Activated CD8-positive, alpha-beta memory T cell treated with anti-CD3 and anti-CD28 coated beads for 1 hour (primary cell): ENCODE measurements at places on chromosomes 6 and 20.

DNA sequence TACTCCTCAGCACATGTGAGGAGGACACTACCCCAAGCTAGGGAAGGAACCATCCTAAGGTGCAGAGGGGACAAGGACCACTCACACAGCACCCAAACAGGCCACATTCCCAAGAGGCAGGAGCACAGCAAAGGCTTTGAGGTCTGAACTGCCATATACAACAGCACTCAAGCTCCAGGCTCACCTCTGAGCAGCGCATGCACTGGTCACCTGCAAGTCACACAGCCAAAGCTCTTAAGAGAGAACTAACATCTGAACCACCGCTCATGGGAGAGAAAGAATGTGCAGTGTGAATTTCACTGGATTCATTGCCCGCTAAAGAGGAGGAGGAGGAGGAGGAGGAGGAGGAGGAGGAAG is 31.0 kb downstream of the NPEPL1 start:
- no peak for DNase-seq

DNA sequence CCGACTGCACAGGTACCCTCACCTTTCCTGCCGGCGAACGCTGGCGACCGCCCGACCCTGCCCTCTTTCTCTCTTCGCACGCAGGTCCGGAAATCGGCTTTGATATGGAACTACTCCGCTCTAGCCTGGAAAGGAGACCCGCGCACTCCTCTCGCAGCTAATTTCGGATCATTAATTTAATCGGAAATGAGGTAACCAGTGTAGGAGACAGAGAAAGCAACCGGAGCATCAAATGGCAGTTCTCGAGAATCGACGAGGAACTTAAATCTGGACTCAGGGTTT is 949 bp upstream of the ATXN1 start:
- no peak for DNase-seq

DNA sequence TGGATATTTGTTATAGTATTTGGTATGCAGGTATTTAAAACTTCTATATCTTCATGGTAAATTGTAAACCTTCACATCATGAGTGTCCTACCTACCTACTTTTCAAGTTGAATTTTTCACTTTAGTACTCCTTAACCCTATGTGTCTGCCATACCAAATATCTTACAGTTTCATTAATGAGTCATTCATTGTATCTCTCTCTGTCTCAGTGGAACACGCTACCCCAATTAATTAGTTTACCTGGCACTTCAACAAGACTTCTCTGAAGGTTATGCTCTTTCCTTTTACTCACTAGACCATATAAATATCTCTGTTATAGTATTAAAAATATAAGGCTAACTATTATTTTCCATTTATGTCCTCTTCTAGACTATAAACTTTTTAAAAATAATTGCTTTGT is 123.9 kb upstream of the GJE1 start:
- no peak for DNase-seq

DNA sequence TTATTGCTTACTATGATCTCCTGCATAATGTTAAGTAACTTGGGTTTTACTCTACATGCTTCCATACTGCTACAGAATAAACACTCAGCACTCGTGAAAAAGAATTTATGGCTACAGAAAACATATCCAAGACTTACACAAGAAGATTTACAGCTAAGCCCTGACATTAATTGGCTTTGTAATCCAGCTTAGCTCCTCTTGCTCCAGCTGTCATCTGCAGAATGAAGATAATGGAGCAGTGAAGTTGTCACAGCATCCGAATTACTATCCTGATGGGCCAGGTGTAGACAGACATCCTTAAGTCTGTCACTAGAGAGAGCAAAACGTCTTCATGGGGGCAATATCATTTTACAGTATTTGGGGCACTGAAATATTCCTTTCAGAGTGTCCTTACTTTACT is 155.3 kb downstream of the PRKN start:
- DNase-seq = no peak

DNA sequence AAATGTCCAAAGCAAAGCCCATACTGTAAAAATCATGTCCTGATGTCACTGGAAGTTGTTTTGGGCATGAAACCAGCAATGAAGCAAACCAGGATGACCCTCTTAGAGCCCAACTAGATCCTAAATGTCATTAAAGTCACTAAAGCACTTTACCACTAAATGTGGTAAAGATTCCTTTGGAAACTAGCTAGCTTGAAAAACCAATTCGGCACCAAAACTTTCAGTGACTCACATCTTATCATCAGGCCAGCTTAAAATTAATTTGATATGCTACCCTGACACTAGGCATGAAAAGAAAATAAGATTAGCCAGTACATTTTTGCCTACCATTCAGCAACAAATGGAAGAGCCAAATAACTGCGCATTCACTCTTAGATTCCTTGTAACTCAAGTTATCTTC is 145.8 kb downstream of the PACRG start:
- no peak for DNase-seq

DNA sequence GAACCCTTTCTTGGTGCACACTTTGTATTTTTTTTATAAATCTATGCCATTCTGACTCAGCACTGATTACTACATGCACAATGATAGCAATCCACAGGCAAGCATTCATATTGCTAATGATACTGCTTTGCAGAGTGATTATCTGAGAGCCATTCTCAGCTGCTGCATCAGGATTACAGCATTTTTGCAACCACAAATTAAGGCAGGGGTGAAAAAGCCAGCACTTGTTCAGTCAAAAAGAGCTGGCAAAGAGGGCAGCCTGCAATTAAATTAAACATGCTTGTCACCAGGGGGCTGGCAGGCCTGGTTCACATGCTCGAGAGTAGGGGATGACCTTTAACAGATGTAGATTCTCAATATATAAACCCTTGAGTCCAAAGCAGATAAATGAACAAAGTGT is 40.7 kb upstream of the SLC17A4 start:
- no peak for DNase-seq

- DNase-seq = no peak
Measured at GRCh38 chr6:24408719-24409410, 6.1 kb downstream of the MRS2 start.

DNA sequence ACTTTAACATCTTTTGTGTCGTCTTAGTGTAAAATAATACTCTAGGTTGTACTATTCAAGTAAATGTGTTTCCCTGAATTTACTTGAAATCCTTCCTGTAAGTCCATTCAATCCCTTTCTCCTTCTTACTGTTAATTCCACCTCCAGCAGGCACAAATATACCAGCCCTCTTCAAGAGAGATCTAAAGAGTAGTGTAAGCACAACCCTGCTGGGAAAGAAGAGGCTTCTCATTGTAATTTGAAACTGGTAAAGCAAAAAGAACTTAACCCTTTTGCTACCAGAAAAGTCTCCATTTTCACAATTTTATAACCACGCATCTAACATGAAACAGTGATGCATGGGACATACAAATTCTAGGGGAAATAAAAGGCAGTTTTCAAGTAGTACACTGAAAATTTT is at the start of gene BMP5:
Gene BMP5 (minus strand): TSS at position 191 of the 400 bp plus-strand sequence. CDS start 725 bp downstream, outside the sequence.
- no peak for DNase-seq

- DNase-seq = no peak
Measured at GRCh38 chr6:81451787-81452186, 300.7 kb downstream of the TENT5A start.

GRCh38 chr6:38400764-38401163 is 239.0 kb downstream of the BTBD9 start:
- DNase-seq = no peak

GRCh38 chr6:36249536-36249935 is 20.3 kb upstream of the PNPLA1 start:
- no peak for DNase-seq

- DNase-seq = no peak
Measured at GRCh38 chr20:23211164-23211563, 125.0 kb upstream of the CD93 start.

GRCh38 chr6:9875605-9876353 is 539.1 kb downstream of the TFAP2A start:
- no peak for DNase-seq

GRCh38 chr6:150753371-150754064 is 112.0 kb upstream of the MTHFD1L start:
- DNase-seq = no peak

GRCh38 chr6:161076181-161076677 is 84.7 kb downstream of the MAP3K4 start:
- no peak for DNase-seq

- DNase-seq = no peak
Measured at GRCh38 chr20:9514461-9515213, at the start of gene LAMP5. Gene LAMP5 (plus strand): TSS chr20:9514590. CDS start chr20:9514853, 263 bp downstream.

DNA sequence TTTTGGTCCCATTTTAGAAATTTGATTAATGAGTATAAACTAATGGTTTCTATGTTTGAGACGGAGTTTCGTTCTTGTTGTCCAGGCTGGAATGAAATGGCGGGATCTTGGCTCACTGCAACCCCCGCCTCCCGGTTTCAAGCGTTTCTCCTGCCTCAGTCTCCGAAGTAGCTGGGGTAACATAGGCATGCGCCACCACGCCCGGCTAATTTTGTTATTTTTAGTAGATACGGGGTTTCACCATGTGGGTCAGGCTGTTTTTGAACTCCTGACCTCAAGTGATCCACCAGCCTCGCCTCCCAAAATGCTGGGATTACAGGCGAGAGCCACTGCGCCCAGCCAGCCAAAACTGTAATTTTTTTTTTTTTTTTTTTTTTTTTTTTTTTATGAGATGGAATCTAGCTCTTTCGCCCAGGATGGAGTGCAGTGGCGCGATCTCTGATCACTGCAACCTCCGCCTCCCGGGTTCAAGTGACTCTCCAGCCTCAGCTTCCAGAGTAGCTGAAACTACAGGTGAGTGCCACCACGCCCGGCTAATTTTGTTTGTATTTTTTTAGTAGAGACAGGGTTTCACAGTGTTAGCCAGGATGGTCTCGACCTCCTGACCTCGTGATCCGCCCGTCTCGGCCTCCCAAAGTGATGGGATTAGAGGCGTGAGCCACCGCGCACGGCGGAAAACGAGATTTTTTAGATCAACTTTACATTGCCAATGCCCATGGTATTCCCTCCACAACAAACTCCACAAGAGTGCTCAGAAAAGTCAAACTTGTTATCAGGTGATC is 127.8 kb downstream of the HFE start:
- no peak for DNase-seq

- DNase-seq = no peak
Measured at GRCh38 chr6:39049575-39050283, 1.1 kb downstream of the GLP1R start.

DNA sequence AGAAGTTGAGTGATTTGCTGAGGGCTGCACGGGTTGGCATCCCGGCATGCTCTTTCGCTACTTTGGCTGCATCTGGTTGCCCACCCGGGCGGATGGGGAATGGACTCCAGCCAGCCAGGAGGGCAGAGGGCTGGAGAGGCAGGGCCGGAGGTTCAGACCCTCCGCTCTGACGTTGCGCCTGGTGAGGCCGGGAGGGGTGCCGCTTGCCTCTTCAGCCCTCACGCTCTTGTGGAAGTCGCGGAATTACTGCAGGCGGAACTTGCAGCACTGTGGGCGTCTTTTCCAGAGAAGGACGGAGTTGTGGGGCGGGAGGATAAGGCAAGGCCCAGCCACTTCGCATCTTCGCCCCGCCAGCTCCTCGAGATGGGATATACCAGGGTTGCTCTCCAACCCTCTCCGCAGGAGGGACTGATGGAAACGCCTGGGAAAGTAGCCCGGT is 656 bp downstream of the RTEL1 start:
- no peak for DNase-seq

GRCh38 chr6:42332916-42333315 is 115.3 kb upstream of the MRPS10 start:
- DNase-seq = no peak

DNA sequence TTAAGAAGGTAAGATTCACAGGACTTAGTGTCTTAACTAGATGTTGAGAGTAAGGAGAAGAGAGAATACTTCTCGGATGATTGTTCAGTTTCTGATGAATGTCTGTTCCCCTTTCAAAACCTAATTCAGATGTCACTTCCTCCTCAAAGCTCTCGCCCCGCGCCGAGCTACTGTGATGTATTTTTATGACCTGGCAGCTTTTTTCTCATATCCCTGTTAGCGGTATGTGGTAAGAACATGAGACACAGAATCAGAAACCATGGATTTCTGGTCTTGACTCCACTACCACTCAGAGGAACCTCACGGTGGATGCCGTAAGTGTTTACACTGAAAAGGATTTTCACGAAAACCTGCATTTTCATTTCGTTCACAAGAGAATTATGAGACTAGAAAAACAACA is 48.4 kb downstream of the CEP43 start:
- DNase-seq = no peak

GRCh38 chr6:159931846-159932245 is 37.0 kb upstream of the IGF2R start:
- no peak for DNase-seq

DNA sequence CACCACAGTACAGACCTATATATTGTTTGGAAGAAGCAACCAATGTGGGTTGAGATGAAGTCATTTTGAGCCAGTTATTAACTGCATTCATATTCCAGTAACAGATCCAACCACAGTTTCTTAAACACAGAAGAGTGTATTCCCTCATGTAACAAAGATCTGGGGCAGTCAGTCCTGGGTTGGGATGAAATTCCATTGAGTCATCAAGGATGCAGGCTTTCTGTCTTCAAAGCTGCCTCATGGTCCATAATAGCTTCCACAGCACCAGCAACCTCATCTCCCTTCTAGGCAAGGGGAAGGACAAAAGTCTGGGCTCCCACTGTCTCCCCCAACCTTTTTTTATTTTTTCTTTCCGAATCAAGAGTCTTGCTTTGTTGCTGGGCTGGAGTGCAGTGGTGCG is 2.9 kb upstream of the SOD2 start:
- DNase-seq = no peak

- DNase-seq = no peak
Measured at GRCh38 chr6:90068264-90068663, 174.0 kb downstream of the GJA10 start.

GRCh38 chr20:50868509-50869495 is 62.4 kb downstream of the ADNP start:
- DNase-seq = no peak

DNA sequence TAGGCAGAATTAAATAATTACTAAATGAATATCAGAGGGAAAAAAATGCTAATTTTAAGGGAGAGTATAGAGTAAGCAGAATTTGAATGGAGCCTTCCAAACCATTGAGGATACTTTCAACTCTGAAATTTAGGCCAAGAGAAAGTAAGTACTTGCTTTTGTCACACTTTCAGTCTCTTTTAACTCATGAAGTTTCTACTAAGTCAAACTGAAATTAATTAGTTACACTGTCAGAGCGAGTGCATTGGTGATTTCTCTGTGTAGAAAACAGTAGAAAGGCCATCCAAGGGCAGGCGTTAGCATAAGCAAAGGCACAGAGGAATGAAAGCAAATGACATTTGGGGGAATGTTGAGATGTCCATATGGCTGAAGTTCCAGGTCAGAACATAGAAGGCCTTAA is 92.9 kb downstream of the PLEKHG1 start:
- no peak for DNase-seq

GRCh38 chr6:19849755-19850154 is 12.6 kb downstream of the ID4 start:
- DNase-seq = no peak

DNA sequence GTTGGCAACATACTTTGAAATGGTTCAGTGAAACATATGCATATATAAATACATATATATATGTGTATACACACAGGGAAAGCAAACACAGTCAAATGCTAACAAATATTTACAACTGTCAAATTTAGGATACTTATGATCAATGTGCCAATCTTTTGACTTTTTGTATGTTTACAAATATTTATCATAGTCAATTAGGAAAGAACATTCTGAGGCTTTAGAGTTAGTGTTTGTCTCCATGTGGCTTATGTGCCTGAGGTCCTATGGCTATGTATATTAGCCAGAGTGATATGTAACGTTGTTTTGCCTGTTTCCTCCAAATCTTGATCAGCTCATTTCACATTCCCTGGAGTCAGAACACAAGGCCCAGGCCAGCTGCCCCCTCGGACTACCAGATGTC is 126.5 kb upstream of the MAN1A1 start:
- no peak for DNase-seq
